Activated CD8-positive, alpha-beta T cell treated with anti-CD3 and anti-CD28 coated beads, Interleukin-2, amount 10 ng/mL, durations not matched to agents 7 days and 5 days (primary cell): ENCODE measurements at places on chromosomes 1 and 21.

- no peak for DNase-seq
Measured at GRCh38 chr1:116265931-116266863, 106.8 kb upstream of the ATP1A1 start.

DNA sequence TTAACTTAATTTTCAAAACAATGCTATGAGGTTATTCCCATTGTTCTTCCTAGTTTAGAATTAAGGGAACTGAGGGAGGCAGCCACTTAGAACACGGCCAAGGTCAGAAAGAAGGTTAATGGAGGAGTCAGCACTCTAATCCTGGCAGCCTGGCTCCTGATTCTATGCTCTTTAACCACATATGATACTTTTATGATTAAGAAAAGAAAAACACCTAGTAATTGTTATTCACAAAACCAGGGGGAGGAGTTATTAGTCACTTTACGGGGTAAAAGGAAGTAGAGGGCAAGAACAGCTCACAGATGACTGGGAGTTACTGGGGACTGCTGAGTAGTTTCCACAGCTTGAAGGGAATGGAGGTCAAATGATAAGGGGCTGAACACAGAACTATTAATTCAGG, 38.6 kb downstream of the GADD45A start:
- no peak for DNase-seq

DNA sequence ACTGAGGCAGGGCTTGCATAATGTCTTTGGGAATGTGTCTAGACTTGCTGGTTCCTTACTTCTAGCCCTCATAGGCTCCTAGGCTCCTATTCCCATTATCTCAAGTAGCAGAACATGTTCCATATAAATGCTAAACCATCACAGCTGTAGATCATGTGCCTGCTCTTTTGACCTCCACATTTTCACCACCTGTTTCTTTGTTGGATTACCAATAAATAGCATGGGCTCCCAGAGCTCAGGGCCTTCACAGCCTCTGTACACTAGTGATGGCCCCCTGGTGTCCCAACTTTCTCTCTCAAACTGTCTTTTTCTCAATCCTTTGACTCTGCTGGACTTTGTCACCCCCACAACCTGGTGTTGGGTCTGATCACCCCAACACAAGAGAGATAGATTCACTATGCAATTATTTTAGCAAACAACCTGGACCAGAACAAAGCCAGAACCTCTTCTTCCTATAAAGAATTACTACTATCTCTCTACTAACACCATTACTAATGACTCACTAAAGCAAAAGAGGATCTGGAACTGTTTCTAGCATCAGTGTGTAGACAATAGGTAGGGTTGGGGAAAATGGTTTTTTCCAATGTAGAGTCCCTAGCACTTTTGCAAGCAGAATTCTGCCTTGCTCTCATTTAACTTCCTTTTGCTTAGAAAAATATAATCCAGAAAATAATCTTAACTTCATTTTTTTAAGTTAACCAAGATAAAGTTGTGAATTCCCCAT, 51.7 kb downstream of the WLS start:
- no peak for DNase-seq

GRCh38 chr1:74357150-74357549, 122.0 kb downstream of the TNNI3K start:
- DNase-seq: no peak

GRCh38 chr1:35220976-35221375, 28.0 kb upstream of the SFPQ start:
- peak; percentile 33 for DNase-seq

GRCh38 chr1:199264283-199264682, 625.4 kb downstream of the PTPRC start:
- no peak for DNase-seq

GRCh38 chr1:101135526-101135925, 101.3 kb upstream of the S1PR1 start:
- no peak for DNase-seq

DNA sequence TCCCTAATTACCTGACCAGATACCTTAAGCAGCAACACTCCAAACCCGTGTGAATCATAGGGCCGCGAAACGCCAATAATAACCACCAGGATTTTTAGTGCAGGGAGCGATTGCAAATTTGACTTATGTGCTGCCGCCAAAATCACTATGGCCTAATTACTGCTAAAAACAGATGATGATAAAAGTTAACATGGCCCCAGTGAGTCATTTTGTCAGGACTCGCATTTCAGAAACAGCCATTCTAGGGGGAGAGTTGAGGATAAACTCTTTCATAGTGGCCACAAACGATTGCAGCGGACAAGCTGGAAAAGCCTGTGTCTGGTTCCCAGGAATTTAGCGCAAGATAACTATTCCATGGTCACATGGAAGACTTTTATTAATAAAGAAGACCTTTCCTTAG, 103.4 kb downstream of the HLX start:
- DNase-seq: no peak

GRCh38 chr1:77089756-77090155, 129.5 kb downstream of the PIGK start:
- no peak for DNase-seq

DNA sequence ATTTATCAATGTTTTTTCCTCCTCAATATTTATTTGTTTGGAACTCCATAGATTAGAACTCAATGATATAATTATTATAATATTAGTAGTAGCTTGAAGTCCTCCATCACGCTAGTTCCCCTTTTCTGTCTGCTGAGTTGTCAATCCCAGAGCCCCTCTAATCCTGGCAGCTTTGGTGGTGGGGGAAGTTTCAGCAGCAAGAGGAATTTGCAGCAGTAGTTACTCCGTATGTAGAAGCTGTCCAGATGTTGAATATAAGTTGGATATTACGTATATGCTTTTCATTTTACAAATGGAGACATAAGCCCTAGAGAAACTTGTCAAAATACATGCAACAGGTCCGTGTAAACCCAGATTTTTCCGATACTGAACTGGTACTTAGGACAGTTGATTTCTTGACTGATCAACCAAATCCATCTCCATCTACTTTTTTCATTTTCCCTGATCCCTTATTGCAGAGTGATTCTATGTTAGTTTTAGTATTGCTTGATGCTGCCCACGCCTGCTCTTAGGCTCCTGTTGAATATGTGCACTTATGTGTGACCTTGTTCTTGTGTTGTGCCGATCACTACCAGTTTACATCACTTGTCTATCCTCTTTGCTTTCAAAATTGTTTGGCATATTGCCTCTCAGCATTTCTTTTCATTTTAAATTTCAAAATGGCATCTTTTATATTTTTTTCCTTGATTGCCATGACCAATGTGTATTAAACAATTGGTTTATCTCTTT, 28.1 kb downstream of the SMAP2 start:
- no peak for DNase-seq

DNA sequence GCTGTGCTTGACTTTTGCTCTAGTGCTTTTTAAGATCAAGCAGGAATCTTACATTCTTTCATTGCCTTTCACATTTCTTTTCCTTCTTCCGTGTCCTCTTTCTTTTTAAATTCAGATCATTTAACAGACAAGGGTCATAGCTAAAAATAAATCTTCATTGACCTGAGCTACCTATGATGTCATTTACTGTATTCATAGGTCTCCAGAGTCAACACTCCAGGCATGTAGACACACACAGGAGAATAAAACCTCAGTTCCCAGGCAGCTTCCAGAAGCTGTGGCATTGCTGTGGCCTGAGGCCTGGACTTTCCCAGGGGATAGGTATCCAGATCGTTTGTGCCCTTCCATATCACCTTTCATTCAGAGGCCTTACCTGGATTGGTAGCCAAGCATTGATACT, 38.5 kb upstream of the ENAH start:
- no peak for DNase-seq

DNA sequence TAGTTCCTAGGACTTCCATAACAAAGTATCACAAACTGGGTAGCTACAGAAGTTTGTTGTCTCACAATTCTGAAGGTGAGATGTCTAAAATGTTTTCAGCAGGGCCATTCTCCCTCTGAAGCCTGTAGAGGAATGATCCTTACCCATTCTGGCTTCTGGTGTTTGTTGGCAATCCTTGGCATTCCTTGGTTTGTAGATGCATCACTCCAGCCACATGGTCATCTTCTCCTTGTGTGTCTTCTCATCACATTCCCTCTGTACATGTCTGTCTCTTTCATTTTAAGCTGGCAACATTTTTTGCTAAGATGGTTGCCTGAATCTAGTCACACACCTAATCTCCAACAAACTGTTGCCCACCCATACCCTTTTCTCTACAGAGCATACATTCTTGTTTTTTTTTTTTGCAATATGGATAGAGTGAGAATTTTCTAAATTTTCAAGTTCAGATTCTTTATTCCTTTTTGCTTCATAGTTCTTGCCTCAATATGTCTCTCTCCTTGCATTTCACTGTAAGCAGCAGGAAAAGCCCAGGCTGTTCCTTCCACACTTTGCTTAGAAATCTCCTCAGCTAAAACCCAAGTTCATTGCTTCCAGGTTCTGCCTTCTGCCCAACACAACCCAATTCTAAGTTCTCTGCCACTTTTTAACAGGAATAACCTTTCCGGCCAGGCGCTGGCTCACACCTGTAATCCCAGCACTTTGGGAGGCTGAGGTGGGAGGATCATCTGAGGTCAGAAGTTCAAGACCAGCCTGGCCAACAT, 18.3 kb downstream of the ZBED6 start:
- DNase-seq: no peak

DNA sequence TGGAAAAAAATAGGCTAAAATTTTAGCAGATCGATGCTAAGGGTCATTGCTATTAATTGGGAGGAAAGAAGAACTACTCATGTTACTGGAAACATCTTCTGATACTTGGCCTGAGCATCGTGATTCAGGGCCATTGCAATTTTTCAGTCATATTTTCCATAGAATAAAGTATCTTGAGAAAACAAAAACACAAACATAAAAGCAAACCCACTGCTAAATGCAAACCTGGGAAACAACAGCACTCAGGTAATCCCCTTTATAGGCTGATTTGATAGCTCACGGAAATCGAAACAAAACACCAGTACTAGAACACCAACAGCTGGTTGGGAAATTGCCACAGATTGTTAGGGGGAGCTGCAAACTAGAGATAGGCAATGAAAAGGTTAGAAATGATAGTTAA, 172.9 kb upstream of the ESRRG start:
- DNase-seq: no peak

DNA sequence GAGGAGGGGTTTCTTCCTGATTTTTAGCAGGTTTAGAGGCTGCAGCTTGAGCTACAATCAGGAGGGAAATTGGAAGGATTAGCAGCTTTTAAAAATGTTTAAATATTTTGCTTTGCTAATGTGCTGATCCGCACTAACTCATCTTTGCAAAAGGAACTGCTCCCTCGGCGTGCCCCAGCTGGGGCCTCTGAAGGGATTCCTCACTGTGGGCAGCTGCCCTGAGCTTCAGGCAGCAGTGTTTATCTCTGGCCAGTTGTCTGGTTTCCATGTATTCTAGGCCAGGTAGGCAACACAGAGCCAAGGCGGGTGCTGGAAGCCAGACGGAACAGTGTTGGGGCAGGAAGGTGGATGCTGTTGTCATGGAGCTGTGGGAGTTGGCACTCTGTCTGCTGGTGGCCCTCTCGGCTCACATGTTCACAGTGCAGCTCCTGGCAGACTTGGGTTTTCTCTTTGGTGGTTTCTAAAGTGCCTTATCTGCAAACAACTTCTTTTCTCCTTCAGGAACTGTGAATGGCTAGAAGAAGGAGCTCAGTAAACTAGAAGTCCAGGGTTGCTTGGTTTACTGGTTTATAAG, 18.9 kb downstream of the NECAP2 start:
- DNase-seq: no peak

- no peak for DNase-seq
Measured at GRCh38 chr1:19804831-19805251, 5.1 kb upstream of the TMCO4 start.

- DNase-seq: no peak
Measured at GRCh38 chr1:101183388-101183699, 53.5 kb upstream of the S1PR1 start.

DNA sequence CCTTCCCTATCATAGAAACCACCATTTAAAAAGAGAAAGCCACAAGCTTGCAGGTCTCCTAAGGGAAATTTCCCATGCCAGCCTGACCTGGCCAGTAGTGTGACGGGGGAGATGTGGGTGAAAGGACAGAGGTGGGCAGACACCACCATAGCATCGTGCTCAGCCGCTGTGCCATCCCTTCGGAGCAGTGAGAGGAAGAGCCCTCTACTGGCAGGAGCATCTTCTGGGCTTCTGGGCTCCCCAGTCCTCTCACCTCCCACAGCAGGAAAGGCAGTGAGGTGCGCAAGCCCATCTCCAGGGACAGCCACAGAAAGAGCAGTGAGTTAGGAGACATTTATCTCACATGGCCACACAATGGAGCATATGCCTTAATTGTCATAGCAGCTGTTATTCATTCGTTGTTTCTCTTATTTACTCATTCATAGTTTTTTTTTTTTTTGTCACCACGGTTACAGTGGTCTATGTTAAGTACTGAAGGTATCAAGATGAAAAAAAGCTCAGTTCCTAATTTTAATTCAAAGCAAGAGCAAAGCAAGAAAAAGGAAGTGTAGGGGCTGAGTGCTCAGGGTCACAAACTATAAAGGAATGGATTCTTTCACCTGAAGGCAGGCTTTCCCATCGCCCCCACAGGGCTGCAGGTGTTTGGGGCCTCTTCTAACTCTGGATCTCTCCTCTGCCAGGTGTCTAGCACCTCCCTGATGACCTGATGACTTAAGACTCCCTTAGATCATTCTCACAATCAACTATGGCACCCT, 48.8 kb upstream of the CAMK1G start:
- no peak for DNase-seq

DNA sequence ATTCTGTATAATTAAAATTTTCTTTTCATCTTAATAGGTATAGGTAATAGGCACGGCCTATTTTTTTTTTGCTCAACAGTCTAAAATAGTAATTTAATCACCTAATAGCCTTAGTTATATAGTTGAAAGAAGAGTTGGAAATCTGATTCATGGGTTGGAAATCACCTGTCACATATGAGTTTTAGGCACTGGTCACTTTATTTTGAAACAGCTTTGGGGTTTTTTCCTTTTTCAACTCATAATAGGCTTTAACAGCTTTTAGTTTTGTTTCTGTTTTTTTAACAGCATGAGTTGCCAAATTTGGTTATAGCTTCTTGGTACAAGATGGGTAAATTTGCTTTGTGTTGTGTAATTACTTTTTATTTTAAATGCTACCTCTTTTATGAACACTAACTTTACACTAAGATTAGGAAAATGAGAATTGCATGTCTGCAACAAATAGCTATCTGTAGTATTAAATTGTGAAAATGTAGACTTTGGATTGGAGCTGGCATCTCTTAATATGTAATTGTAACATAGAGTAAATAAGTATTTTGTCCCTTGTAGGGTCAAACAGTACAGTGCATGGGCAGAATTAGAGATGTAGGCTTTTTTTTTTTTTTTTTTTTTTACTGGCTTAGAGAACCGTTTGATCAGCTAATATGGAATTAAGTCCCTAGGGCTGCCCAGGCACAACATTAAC, 109.8 kb downstream of the OSBPL9 start:
- DNase-seq: no peak

- no peak for DNase-seq
Measured at GRCh38 chr1:200075938-200076546, 48.5 kb downstream of the NR5A2 start.

GRCh38 chr1:14255711-14256110, 342.8 kb upstream of the KAZN start:
- no peak for DNase-seq

GRCh38 chr1:11991969-11992676, 11.9 kb downstream of the MFN2 start:
- DNase-seq: no peak
